ENCODE measurements at places on chromosomes 1 and 21.

- DNase-seq: no peak
Measured at GRCh38 chr1:18682375-18682774, 51.7 kb downstream of the PAX7 start.

DNA sequence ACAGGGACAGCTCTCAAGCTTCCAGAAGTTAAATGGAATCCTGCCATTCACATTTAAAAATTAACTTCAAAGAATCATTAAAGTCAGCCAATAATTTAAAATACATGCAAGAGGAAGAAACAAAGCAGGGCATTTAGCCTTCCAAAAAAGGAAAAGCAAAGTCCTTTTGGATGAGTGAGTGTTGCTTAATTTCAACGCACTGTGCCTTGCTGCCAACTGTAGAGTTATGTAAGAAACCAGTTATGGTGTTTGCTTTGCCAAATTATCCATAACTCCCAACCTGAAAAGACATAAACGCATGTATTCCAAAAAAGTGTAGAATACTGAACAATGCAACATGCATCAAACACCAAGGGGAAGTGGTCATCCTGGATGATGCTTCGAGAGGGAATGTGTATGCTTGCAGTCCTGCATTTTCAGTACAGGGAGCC lies 16.1 kb upstream of the KCNE1 start:
- DNase-seq: no peak

GRCh38 chr1:202561726-202562443 lies 148.4 kb downstream of the SYT2 start:
- no peak for DNase-seq

GRCh38 chr1:223617323-223618070 lies 48.0 kb downstream of the CAPN8 start:
- DNase-seq: no peak

GRCh38 chr1:94067196-94067595 lies 53.8 kb downstream of the ABCA4 start:
- DNase-seq: no peak

DNA sequence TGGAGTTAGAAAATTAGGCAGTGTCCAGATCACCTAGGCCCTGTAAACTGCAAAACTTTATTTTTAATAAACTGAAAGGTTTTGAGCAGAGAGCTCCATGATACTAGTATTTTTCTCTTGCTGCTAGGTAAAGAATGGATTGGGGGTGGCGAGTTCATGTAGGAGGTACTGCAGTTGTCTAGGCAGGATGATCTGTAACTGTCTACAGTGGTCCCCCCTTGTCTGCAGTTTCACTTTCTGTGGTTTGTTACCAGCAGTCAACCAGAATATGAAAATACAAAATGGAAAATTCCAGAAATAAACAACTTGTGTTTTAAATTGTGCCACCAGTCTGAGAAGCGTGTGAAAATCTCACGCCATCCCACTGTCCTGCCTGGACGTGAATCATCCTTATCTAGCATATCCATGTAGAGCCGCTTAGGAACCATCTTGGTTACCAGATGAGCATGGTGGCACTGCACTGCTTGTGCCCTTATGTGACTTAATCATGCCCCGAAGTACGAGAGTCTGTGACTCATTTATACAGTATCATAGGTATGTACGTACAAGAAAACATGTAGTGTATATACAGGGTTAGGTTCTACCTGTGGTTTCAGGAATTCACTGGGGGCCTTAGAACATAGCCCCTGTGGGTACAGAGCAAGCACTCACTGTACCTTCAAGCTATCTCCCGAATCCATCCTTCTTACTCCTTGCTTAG lies 94.2 kb downstream of the AHCTF1 start:
- no peak for DNase-seq
